Cardiac muscle cell (in vitro differentiated cells and primary cell): ENCODE measurements at places on chromosomes 12 and 14. TPM values are rescaled to one million over a fixed set of nuclear protein-coding genes. Genes with fewer than 3 reads are reported as not detected.
A peak's percentile ranks its signal among the peaks of the same experiment; 100 is the strongest.

The TNFAIP2 gene
- 0.99 and 1.2 TPM in 2 replicates for total RNA-seq

The FGF6 gene
- total RNA-seq: not detected in 2 replicates

GRCh38 chr12:1533205-1533601, 61.2 kb downstream of the FBXL14 start:
- DNase-seq: no peak

- no peak for DNase-seq
These were observed 219.0 kb upstream of the RTL1 start for GRCh38 chr14:101122237-101123141.

DNA sequence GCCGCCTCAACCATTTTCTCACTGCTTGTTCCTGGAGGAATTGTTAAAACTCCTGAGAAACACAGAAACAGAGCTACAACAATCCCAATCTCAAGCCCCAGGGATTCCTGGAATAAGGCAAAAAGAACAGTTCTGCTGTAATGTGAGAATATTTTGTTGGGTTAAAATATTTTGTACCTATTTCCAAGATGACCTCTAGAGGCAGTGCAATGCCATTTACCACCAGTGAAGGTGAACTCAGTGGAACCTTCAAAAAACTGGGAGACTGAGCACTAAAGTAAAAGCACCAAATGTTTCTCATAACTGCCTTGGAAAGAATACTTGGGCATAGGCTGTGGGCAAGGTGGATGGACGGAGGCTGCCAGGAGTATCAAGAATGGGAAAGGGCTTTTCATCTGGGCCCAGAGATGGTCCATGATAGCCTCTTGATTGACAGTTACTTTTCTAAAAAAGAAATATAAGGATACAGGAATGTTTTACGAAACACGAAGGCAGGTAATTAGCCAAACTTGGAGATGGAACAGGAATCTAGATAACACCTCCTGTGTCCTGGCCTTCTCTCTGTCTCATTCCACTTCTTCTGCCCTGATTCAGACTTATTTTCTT, 334.0 kb upstream of the FLRT2 start:
- DNase-seq: peak; percentile 33

DNA sequence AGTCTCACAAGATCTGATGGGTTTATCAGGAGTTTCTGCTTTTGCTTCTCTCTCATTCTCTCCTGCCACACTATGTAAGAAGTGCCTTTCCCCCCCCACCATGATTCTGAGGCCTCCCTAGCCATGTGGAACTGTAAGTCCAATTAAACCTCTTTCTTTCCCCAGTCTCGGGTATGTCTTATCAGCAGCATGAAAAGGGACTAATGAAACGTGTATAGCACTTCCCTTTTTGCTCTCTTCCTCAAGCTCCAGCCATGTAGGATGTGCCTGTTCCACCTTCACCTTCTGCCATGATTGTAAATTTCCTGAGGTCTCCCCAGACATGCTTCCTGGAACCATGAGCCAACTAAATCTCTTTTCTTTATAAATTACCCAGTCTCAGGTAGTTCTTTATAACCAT, 7.0 kb upstream of the CRACR2A start:
- no peak for DNase-seq

GRCh38 chr14:73613046-73613383, 698 bp downstream of the ACOT6 start:
- no peak for DNase-seq
